ENCODE measurements at places on chromosomes 12 and 14.

DNA sequence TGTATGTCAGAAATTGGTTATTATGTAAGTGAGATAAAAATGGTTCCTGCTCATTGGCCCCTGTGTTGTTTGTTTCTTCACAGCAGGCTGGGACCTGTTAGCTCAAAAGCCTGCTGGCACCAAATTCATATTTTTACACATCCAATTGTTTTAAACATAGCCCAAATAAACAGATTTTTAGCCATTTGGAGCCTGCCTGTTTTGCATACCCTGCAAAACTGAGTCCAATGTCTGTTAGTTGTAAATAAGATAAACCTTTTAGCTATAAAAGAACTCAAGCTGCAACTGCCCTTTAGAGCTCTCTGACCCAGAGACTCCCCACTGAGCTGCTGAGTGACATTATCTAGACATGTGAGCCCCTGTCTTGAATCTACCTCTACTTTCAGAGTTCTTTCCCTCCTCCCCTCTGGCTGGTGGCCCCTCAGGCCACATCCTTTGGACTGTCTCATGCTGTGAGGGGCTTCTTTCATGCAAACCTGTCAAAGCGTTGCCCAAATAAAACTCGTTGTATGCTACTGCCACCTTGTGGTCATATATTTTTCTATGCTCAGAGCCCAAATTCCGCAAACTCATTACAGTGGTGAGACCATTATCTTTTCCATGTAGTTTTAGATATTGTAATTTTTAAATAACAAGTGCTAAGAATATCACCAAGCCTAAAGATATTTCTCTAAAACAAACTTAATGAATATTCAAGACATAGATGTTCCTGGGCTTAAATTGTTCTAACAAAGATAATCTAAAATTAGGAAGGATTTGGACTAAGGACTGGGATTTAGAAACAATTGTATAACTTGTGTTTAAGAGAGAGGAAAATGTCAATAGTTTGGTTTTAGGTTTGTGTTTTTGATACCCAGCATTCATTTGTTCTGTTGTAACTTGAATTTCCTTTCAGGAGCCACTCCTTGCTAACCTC, 337.9 kb downstream of the AACS start:
- DNase-seq, result peak; percentile 20

DNA sequence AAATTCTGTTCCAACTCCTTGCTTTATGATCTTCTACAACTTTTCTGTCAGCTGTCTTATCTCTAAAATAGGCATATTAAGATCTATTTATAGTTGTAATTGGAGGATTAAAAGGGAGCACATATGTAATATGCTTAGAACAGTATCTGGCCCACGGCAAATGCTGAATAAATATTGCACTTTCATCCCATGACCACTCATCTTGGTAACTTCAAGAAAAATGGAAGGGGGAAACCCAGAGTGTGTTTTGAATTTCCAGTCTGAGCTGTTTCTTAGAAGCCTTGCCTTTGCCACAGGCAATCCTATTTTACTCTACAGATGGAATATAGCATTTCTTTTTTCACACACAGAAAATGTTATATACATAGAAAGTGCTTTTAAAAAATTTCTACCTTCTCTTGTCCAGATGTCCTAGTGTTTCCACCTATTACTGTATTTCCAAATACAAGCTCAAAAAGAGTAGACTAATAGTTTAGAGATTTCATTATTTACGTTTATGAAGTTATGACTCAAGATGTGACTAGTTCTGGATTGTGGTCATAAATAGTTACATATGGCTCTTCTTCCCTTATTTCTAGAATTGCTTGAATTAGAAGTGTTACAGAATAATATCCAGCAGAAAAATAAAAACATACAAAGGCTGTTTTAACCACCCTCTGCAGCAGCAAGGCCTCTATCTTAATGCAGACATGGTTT, 6.2 kb upstream of the STXBP6 start:
- peak; percentile 14 for DNase-seq

- no peak for DNase-seq
Observed at GRCh38 chr12:66341126-66341525, 38.8 kb downstream of the HELB start.

DNA sequence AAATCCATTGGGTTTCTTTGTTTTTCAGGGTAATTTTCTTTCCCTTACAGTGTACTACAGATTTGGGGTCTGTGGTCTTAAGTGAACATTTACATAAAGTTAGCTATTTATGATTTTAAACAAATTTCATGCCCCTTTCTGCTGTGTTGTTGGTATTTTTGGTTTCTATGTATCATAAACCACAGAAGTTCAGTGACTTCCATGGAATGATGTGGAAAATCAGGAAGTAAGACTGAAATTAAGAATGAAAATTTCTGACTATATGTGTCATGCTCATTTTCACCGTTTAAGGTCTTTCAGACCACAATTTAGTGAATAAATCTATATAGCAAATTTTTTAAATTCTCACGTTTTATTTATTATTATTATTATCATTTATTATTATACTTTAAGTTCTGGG, 31.7 kb downstream of the ETV6 start:
- no peak for DNase-seq

DNA sequence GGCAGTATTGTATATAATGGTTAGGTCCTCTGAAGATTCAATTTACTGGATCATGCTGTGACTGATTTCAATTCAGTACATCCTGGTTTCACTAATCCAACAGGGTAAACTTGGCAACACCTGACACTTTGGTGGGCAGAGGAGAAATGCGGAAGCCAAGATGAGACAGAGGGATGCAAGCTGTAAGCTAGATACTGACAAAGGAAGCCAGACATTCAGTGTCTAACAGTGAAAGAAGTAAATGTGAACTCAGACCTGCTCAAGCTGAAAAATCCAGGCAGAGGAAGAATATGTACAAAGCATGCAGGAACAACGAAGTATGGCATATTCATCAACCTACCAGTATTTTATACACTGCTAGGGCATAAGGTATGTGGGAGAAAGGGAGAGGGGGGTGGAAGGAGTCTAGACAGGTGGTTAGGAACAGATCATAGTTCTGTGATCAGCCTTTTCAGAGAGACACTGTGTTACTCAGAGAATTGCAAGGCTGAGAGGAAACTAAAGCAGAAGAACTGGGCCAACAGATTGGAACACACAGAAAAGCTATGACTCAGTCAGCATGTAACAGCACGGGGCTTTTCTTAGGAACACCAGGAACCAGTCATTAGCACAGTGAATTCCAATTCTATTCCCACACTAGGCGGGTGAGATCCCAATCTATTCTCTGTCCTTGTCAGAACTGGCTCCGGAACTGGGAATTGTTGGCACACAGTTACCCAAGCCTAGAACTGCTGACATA, 40.3 kb downstream of the NELL2 start:
- peak; percentile 0 for DNase-seq

DNA sequence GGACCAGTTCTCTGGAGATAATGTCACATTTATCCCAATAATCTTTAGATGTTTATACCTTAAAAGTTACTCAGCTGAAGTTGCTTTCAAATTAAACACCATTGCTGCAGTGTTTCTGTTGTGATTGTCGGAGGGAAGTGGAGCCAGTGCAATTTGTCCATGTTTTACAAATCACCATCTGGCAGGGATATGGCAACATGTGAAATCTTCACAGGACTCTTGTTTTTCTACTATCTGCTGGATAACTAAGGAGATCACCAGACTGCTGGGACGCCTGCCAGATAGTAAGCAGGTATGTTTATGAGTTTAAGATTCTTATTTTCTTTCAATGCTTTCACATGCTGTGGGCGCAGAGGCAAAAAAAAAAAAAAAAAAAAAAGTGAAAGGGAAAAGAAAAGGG, 100.3 kb upstream of the SOX5 start:
- peak; percentile 33 for DNase-seq

- peak; percentile 78 for DNase-seq
Observed at GRCh38 chr14:92553438-92553837, 39.9 kb downstream of the RIN3 start.

DNA sequence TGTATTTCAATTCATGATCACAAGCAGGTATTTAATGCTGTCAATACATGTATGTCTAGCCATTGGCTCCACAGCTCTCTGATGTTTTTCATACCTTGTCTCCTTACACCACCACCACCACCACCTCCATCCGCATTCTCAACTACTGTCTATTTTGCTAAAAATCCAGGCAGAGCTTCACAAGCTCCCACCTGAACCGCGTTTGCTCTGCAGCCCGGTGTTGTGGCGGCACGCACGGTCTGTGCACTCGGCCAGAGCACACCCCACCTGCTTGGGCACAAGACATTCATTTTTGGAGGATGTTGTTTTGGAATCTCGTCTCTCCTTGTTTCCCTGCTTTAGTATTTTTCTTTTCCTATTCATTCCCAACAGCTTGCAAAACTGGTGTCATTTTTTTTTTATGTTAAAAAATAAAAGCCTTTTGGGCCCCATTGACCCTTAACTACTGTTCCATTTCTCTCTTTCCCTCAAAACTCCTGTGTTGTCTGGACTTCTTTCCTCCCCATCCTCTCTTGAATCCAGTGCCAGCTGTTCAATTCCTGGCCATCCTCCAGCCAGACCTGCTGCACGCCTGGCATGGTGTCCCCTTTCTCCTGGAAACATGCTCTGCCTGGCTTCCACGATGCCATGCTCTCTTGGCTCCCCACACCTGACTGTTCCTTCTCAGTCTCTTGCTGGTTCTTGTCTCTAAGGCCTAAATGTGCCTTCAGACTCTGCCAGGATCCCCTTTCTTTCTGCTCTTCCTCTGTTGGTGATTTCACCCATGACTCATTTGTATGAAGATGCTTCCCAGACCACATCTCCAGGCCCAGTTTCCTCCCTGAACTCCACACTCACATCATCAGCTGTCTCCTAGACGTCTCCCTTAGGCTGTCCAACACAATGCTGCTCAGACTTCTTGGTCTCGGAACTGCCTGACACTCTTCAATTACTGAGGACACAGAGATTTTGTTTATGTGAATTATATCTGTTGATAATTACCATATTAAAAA, 37.9 kb downstream of the PIWIL1 start:
- DNase-seq, result no peak

DNA sequence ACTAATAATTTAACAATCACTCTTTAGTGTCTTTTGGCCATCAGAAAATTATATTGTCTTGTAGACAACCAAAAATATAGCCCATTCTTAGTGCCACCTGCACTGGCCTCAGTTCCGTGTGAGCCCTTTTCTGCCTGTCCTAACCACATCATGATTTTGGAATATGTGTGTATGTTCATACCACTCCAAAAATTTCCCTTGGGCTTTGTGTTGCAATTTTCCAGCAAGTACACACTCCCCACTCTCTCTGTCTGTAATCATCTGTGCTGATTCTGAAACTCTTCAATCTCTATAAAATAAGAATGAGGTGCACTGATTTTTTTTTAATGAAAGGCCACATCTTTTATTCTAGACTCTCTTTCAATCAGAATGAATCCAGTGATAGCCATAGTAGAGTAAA, 196.0 kb downstream of the PIK3C2G start:
- DNase-seq, result no peak

DNA sequence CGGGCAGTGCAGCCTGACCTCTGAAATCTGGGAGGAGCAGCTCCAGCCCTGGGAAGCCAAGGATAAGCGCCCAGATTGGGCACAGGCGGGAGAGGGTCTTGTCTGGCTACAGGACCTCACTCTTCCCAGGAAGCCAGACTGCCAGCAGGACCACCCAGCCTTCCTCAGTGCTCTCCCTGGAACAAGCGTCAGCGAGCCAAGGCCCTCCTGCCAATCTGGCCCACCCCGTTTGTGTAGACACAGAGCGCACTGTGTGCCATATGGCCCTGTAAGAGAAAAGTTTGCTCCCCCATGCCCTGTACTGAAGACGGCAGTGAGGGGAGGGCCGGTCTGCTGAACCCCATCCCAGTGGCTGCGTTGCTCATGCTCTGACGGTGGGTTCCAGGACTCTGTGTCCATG, 1.2 kb upstream of the C14orf180 start:
- DNase-seq, result no peak

GRCh38 chr12:50747817-50748216, 16.1 kb upstream of the ATF1 start:
- no peak for DNase-seq

DNA sequence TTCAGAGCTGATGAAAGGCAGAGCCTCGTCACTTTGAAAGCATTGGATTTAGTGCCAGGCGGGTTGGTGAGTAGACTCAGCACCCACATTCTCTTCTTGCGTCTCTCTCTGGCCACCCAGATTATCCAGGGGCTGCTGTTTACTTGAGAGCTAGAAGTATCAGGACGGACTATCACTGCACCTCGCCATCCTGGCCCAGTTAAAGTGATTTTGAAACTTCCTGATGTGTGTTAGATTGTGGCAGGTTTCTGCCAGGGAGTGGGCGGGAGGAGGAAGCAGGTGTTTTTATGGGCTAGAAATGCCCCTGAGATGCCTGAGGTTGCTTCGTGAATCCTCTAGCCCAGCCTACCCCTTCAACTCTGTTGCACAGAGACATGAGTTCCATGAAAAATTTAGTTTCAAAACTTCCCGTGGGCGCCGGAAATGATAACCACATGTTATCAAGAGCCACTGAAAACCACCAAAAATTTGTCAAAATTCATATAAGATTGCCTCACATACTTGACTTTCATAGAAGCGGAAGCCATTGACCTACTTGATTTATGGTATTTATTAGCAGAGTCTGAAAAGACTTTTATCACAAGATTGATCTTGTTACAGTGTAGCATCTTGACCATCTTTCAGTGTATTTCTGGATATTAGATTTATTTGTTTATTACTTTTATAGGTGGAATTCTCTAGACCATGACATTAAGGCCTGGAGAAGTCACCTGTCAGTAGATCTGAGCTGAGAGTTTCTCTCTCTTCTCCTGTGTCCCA, 466.0 kb downstream of the RAD51B start:
- no peak for DNase-seq

- DNase-seq, result no peak
Observed at GRCh38 chr14:101426466-101426865, 134.8 kb upstream of the DIO3 start.

DNA sequence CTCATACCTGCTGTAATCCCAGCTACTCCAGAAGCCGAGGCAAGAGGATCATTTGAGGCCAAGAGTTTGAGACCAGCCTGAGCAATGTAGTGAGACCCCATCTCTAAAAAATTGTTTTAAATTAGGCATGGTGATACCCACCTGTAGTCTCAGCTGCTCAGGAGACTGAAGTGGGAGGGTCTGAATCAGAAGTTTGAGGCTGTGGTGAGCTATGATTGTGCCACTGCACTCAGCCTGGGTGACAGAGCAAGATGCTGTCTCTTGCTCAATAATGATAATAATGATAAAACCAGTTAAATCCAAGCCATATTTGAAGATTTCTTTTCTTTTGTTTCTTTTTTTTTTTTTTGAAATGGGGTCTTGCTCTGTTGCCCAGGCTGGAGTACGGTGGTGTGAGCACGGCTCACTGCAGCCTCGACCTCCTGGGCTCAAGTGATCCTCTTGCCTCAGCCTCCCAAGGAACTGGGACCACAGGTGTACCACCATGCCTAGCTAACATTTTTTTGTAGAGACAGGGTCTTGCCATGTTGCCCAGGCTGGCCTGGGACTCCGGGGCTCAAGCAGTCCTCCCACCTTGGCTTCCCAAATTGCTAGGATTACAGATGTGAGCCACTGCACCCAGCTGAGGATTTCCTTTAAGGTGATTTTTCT, 12.8 kb downstream of the PSMA6 start:
- DNase-seq, result no peak

- DNase-seq, result no peak
Observed at GRCh38 chr12:94297876-94298505, 149.6 kb downstream of the PLXNC1 start.

All from iris pigment epithelial cell (primary cell).